ENCODE measurements at places on chromosomes 16 and 17. TPM values are rescaled to one million over a fixed set of nuclear protein-coding genes. Genes with fewer than 3 reads are reported as not detected.
A peak's percentile ranks its signal among the peaks of the same experiment; 100 is the strongest.

MYH11 gene
- total RNA-seq, result not detected

NAA60 gene
- 14.4 TPM for total RNA-seq

SLC16A6 gene
- 0.32 TPM for total RNA-seq

LRRC75A gene
- total RNA-seq, result 0.13 TPM

DNA sequence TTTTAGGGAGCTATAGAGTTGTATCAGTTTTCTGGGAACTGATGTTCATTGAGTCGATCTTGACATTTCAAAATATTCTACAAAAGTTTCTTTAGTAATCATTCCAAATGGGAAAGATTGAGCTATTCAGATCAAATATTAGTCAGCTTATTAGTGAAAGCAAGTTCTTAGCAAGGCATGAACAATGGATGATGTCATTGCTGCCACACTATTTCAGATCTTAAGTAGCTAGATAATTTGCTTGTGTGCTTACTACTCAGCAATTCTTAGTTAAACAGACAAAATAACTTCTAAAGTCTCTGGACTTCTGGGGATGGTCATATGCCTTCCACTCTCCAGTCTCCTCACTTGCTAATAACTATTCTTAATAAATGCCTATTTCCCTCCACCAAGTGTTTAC is 69.0 kb upstream of the CDH8 start:
- no peak for DNase-seq
- no peak overlapping the region for H3K4me3 ChIP-seq
- H3K27me3 ChIP-seq, result no peaks in the 10 kb centered on the region
- H3K4me1 ChIP-seq, result no peaks in the 10 kb centered on the region
- H3K27ac ChIP-seq, result no peak overlapping the region
- no peaks in the 10 kb centered on the region for H3K36me3 ChIP-seq

GRCh38 chr17:66423056-66423955 is 120.9 kb downstream of the PRKCA start:
- H3K4me1 ChIP-seq, result peaks cover 50% of the 10 kb centered on the region
- 0 out of 2 replicates have a peak overlapping the region, but pooled peaks have one; percentile 7 for H3K4me3 ChIP-seq

- H3K27me3 ChIP-seq, result no peaks in the 10 kb centered on the region
- H3K36me3 ChIP-seq, result no peaks in the 10 kb centered on the region
- H3K4me3 ChIP-seq, result no peak overlapping the region
- no peak overlapping the region for H3K27ac ChIP-seq
Measured at GRCh38 chr16:56618138-56618537, 7.4 kb upstream of the MT1E start.

- peak overlapping the region; percentile 75 for H3K4me3 ChIP-seq
- peak; percentile 94 for DNase-seq
- H3K27me3 ChIP-seq, result no peaks in the 10 kb centered on the region
Measured at GRCh38 chr17:40068917-40069750, 6.4 kb downstream of the THRA start.

DNA sequence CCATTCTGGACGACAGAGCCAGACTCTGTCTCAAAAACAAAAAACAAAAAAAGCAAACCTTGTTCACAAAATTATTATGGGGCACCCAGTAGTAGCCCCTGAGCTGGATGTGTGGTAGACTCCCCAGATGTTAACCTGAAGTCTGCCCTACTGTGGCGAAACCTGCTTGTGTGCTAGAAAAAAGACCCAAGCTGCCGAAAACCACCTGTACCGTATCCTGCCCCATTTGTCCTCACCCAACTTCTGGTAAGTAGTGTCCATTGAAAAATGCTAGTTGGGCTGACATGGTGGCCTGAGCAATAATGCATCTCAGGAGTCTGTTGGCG is 9.1 kb downstream of the RMI2 start:
- H3K27me3 ChIP-seq, result no peaks in the 10 kb centered on the region
- DNase-seq, result no peak
- no peaks in the 10 kb centered on the region for H3K36me3 ChIP-seq
- no peak overlapping the region for H3K4me3 ChIP-seq
- peaks cover 49% of the 10 kb centered on the region for H3K4me1 ChIP-seq

DNA sequence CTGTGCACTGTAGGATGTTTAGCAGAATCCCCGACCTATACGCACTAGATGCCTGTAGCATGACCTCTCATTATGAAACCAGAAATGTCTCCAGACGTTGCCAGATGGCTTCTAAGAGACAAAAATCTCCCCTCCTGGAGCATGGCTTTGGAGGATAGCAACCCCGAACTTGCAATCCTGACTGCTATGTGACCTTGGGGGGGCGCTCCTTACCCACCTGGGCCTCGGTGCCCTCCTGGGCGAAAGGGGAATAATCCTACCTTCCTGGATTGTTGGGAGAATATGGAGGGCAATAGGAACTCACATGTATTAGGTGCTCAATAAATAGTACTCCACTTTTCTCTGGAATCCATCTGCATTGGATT is 8.1 kb downstream of the MRM1 start:
- H3K4me1 ChIP-seq, result peaks cover 5% of the 10 kb centered on the region
- no peaks in the 10 kb centered on the region for H3K27me3 ChIP-seq
- H3K27ac ChIP-seq, result no peak overlapping the region
- H3K4me3 ChIP-seq, result no peak overlapping the region

DNA sequence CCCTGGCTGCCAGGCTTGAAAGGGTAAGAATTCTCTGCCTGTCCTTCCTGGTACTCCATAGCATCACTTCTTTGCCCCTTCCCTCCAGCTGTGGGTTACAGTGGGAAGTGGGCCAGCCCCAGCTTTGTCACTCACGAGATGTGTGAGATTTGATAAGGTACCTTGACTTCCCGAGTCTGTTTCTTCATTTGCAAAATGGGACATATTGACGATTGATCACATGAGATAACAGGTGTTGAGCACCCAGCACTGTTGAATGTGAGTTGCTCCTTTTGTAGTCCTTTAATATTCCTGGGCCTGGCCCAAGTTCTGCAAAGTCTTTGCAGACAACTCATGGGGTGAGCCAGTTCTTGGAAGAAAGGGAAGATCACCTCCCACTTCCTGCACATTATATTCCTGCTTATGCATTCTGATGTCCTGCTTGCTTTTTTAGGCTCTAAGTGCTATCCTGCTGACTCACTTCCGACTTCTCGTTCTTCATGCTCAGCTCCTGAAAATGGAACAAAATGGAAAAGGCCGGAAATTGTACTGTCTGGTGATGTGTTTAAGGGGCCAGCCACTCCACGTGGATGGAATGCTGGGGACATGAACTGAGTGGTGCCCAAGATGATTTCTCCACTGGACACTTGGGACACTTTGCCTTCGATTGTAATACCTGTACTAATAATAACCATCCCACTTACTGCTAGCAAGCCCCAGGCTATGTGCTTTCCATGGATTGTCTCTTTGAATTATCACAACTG is 8.3 kb upstream of the NLK start:
- no peaks in the 10 kb centered on the region for H3K36me3 ChIP-seq
- H3K27ac ChIP-seq, result peak overlapping the region; percentile 51
- 0 out of 2 replicates have a peak overlapping the region, but pooled peaks have one; percentile 7 for H3K4me3 ChIP-seq
- no peaks in the 10 kb centered on the region for H3K27me3 ChIP-seq
- DNase-seq, result peak; percentile 93

DNA sequence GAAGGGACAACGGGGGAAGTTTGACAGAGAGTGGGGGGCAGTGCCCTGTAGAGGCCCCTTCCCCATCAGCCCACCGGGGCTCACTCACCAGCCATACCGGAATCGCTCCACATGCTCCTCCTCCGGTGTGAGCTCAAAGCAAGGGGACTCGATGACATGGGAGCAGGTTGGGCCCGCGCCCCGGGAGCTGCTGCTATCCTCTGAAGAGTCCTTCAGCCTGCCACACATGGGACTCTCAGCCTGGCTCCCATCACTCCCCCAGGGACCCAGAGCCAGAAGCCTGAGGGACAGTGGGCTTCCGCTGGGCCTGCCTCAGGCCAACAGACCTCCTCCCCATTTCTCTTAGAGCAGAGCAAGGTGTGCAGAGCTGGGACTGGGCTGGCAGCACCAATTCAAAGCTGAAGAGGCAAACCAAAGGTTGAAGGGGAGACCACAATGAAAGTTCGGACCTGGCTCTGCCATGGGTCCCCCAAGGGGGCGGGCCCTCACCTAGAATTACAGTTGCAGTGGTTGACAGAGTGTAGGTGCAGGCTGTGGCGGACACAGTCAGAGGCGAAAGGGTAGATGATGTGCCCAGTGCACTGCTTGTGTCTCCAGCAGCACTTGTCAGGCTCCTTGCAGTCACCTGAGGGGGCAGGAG is 7.3 kb downstream of the PROCA1 start:
- no peak for DNase-seq
- H3K36me3 ChIP-seq, result peaks cover 8% of the 10 kb centered on the region
- H3K4me1 ChIP-seq, result no peaks in the 10 kb centered on the region

DNA sequence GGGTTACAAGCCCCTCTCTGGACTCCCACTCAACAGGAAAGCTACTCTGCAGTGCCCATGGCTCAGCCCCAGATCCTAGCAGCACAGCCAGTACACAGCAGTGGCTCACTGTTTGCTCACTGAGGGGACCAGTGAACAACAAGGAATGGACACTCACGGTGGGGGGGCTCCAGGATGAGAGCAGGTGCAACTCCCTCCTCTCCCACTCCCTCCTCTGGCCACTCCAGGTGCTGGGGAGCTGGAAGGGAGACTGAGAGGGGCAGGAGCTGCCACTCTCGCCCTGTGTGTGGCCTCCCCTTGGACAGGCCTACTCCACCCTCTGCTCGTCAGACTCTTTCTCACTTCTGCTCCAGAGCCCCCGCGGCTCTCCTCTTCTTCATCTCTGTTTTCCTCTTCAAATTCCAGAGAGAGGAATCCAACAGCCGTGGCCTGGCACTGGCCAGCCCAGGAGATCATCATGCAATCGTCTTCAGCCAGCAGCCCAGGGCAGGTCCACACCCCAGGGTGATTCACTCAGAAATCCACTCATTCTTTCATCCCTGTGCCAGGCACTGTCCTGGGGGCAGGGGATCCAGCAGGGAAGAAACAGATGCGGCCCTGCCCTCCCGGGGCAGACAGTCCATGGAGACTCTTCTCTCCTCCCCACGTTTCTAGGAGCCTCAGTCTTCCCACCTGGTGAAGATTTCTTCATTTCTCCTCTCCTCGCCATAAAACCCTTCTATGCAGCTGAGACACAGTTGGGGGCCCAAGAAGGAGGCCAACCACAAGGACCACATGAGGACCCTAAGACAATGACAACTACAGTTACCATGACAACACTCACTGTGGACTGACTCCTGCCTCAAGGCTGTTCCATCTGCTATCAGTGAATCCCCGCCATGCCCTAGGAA is 30.7 kb downstream of the CFAP20 start:
- H3K36me3 ChIP-seq, result no peaks in the 10 kb centered on the region
- H3K27ac ChIP-seq, result no peak overlapping the region
- no peaks in the 10 kb centered on the region for H3K27me3 ChIP-seq
- H3K4me3 ChIP-seq, result no peak overlapping the region

- H3K27ac ChIP-seq, result no peak overlapping the region
- no peaks in the 10 kb centered on the region for H3K27me3 ChIP-seq
- peaks cover 22% of the 10 kb centered on the region for H3K4me1 ChIP-seq
- no peak for DNase-seq
- no peak overlapping the region for H3K4me3 ChIP-seq
- H3K36me3 ChIP-seq, result no peaks in the 10 kb centered on the region
Measured at GRCh38 chr16:64421515-64421914, 700.3 kb downstream of the CDH11 start.

GRCh38 chr17:34511931-34512330 is 67.5 kb upstream of the TMEM132E start:
- H3K27me3 ChIP-seq, result 0 out of 2 replicates have a peak, but pooled peaks cover 18% of the 10 kb centered on the region
- H3K27ac ChIP-seq, result no peak overlapping the region
- no peaks in the 10 kb centered on the region for H3K4me1 ChIP-seq
- no peak for DNase-seq

DNA sequence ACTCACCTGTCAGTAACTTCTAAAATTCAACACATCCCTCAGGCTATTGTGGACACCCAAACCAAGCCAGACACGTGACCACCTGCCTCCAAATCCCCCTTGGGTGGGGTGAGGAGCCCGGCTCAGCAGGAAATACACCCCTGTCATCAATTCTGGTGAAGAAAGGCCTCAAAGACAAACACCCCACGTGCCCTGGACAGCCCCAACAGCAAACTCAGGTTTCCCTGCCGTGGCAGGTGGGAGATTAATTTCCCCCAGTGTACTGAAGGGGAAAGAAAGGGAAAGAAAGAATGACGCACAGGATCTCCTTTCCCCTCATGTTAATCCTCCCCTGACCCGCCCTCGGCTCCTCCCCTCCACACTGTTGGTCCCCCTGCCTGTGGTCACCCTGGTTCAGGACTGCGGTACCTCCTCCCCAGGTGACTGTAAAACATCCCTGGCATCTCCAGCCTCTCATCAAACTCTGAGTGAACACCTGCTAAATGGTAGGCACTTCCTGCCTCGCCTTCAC is 98.3 kb downstream of the ZNF423 start:
- no peak for DNase-seq
- no peaks in the 10 kb centered on the region for H3K27me3 ChIP-seq
- no peak overlapping the region for H3K27ac ChIP-seq
- H3K4me1 ChIP-seq, result no peaks in the 10 kb centered on the region
- H3K4me3 ChIP-seq, result no peak overlapping the region
- no peaks in the 10 kb centered on the region for H3K36me3 ChIP-seq

DNA sequence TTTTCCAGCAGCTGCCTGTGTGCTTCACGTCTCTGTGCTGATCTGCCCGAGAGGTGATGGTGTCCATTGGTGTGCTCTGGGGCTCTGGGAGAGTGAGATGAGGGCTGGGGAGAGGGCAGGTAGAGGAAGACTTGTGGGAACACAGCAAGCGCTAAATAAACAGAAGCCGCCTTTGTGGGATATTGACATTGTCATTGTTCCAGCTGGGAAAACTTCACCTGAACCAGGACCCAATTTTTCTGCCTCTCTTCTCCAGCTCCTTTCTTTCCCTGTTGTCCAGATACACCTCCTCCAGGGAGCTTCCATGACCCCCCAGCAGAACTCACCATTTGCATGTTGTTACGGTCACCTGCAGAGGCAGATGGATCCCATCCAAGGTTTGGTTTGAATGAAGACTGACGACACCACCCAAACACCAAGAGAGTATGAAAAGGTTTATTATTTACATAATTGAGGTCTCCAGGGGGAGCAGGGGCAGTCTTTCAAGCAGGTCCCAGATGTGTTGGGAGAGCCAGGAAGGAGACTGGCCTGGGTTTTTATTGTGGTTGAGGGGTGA is 3.6 kb upstream of the ITGA3 start:
- peak overlapping the region; percentile 63 for H3K27ac ChIP-seq
- no peaks in the 10 kb centered on the region for H3K36me3 ChIP-seq
- H3K4me3 ChIP-seq, result no peak overlapping the region
- DNase-seq, result no peak

DNA sequence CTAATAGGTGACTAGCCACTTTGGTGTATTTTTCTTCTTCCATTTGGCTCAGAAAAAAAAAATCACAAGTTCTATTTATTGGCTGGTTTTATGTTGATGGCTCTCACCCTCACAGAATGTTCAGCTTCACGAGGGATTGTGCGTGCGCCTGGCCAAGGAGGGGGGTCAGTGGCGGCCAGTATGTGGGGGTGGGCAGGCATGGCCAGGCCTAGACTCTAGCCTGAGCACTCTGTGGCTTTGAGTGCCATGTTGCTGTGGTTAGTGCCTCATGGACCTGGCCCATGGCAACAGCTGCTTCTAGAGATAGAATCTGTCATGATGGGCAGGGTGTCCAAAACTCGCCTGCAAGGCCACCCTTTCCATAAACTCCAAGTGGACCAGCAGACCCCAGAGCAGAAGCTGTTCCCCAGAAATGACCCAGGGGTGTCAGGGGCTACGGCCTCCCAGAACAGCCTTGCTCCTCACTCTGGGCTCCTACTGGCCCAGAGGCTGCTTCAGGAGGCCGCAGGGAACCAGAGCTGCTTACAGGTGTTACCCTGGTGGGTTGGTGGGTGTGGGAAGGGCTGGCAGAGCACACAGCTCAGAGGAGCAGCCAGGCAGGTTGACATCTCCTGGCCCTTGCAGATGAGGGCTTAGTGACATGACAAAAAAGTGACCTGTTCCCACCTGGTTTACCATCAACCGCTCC is 124.9 kb downstream of the SOCS1 start:
- no peak for DNase-seq
- no peak overlapping the region for H3K4me3 ChIP-seq
- H3K27me3 ChIP-seq, result no peaks in the 10 kb centered on the region
- H3K4me1 ChIP-seq, result peaks cover 50% of the 10 kb centered on the region
- no peak overlapping the region for H3K27ac ChIP-seq

Data from GM23248 (cell line).